ENCODE measurements at places on chromosomes 3 and 15.

DNA sequence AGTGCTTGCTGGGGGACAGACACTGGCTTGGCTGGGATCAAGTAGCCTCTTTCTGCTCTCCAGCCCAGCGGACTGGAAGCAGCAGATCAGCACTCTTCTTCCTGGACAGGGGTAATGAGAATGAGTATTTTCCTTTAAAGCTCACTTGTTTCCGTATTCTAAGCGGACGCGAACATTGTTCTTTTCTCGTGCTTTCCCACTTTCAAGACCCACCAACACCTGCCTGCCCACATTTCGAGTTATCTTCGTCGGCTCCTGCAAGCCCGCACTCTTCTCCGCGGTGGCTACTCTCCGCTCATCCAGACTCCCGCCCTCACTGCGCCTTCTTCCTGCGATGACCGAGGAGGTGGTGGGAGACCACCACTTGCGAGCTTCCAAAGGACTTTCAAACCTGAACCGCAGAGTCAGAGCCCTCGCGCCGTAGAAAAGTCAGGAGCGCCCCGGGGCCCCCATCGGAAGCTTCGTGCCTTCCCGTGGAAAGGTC, 1.6 kb upstream of the PPM1L start:
- peak; percentile 59 for DNase-seq

DNA sequence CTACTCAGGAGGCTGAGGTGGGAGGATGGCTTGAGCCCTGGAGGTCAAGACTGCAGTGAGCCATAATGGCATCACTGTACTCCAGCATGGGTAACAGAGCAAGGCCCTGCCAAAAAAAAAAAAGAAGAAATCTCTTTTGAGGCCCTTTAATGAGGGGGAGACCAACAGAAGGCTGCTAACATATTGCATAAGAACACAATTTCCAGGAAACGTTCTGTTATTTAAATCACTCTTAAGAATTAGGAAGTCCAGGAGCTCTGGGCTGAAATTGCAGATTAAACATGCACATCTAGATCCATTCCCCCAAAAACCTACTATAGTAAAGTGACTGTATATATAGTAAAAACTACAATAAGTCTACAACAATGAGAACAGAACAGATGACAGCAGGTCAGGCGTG, 16.1 kb upstream of the BLM start:
- no peak for DNase-seq

GRCh38 chr3:177283983-177284382, 86.7 kb upstream of the TBL1XR1 start:
- DNase-seq: no peak

DNA sequence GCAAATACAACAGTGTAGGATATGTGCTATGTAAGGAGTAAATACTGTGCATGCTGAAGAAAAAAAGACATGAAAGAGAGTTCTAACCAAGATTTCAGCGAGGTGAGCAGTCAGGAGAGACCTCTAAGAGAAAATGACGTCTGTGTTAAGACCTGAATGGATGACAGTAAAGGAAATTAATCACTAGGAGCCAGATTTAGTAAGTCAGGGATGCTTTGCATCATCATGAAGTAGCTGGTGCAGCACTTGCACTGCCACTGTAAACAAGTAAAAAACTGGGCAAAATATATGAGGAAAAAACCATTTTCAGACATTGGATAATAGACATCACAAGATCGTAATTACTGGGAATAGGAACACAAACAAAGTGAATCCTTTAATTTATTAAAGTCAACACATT, 32.6 kb downstream of the RTP4 start:
- no peak for DNase-seq

DNA sequence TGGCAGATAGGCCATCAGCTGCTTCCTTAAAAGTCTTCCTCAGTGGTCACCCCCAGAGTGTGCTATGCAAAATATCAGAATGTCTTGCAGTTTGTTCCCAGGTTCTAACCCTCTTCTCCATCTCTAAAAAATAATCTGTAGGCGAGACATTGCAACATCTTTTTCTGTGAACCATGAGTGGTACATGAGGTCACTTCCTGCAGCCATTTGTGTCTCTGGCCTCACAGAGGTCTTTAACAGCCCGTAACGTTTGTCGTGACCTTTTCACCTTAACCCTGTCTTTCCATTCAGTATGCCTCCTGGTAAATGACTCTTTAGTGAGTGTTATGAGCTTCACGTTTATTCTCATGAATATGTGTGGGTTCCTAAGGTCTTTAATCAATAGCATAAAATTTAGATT, 145.4 kb downstream of the KLHL25 start:
- no peak for DNase-seq

DNA sequence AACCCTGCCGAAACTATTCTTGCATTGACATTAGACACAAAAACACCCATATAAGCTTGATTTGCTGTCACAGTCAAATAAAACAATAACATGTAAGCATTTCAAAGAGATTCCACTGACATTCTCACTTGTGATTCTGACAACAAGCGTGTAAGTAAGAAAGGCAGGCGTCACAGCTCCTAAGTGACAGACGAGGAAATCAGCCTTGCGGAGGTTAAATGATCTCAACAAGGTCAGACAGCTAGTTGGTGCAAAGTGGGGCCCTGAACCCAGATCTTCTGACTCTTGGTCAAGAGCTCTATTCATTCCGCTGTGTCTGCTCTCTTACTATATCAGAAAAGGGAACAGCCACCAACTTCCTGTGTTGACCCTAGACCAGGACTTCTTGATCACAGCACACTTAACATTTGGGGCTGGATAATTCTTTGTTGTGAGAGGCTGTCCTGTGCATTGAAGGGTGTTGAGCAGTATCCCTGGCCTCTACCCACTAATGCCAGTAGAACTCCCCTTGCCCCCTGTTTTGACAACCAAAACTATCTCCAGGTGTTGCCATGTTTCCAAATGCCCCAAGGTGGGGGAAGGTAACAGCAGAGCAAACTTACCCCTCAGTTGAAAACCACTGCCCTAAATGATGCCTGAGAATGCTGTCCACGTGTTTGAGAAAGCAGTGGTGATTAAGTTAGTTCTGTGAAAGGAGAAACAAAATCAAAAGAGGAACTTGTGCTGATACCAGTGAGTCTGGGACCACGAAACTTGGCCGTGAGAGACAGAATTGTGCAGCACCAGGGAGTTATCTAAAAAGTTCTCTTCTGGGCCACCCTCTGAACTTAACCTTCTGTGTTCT, 86.1 kb downstream of the LIPC start:
- no peak for DNase-seq

GRCh38 chr15:84970843-84971242, 10.8 kb upstream of the PDE8A start:
- no peak for DNase-seq

DNA sequence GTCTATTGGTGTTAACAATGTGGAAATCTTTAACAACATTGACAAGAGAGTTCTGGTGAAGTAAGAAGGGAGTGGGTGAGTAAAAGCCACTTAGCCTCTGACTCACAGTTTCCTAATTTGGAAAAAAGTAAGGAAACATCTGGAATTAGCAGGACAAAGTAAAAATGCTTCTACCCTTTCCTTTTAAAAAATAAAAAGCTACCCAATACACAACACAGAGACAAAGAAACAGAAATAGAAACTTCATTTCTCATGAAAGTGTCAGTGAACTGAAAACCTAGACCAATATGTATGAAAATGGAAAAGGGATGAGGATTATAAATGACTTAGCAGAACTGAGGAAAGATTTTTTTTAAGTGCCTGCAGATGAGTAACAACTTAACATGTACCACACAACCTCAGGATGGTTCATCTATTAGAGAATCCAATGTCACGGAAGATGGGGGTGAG, 65.4 kb downstream of the SSR3 start:
- DNase-seq: no peak

- no peak for DNase-seq
Observed at GRCh38 chr15:31197497-31198414, 96.2 kb upstream of the TRPM1 start.

- no peak for DNase-seq
Observed at GRCh38 chr3:4665197-4665596, 172.0 kb downstream of the ITPR1 start.

DNA sequence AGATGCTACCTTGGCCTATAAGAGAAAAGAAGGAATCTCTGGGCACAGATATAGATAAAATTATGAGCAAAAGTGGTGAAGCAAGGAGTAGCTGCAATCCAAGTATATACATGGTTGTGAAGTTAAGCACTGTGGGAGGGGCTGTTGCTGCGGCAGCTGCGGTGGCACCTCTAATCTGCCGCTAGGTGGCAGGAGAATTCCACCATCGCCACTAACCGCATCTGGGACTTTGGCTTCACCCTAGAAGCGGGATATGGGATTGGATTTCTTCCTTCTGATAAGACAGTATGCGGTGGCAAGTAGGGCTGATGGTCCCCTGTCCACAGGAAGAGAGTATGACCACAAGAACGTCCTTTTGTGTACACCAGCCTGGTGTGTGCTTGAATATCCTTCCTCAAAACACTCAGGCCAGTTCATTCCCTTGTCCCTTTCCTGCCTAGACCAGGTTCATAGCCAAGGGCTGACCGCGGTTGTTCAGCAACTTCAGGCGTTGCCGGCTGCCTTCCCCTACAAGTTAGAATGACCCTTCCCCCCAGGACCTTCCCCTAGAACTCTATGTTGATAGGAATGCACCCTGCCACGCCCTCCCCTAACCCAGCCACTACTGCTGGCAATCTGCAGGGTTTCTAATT, 5.1 kb downstream of the MAGEL2 start:
- peak; percentile 49 for DNase-seq

DNA sequence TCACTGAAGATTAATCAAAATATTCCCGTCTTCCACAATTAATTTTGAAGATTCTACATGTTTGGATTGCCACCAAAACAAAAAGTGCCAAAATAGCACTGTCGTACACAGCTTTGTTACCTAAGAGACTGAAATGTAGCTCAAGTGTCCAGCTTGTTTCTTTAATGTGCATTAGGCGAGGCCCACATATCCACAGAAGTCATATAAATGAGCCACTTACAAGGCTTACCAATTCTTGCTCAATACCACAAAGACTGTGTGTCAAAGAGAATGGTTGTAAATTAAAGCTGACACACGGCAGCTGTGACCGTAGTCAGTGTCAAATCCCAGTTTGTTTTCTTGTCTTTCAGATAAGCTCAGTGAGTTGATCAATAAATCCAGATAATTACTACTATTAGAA, 639.4 kb upstream of the TBL1XR1 start:
- no peak for DNase-seq

DNA sequence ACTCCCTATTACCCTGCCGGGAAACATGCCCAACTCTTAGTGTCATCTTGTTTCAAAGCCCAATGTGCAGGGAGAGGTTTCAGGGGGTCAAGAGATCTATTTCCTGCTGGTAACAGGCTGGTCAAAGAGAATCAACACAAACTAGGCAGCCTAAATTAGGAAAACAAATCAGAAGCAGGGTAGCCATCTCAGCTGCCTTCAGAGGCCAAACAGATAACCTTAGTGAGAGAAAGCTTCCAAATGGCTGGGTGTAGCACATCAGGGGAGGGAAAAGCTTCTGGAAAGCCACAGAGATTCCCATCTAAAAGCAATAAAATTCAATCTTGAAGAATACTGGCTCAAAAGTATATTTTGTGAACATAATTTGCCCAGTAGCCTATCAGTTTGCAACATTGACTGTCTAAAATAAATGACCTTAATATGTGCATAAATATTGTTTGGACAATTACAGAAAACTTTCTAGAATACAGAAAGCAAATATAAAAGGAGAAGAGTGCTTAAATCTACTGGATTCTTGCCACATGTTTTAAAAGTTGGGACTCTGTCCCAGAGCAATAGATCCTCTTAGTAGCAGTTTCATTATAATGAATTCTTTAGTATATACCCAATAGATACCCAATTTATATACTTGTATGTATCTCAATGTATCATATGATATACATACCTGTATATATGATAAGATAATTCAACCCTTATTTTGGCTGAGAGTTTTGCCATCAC, 371.9 kb upstream of the RARB start:
- DNase-seq: no peak

GRCh38 chr15:80706161-80706560, 11.1 kb downstream of the ABHD17C start:
- no peak for DNase-seq

DNA sequence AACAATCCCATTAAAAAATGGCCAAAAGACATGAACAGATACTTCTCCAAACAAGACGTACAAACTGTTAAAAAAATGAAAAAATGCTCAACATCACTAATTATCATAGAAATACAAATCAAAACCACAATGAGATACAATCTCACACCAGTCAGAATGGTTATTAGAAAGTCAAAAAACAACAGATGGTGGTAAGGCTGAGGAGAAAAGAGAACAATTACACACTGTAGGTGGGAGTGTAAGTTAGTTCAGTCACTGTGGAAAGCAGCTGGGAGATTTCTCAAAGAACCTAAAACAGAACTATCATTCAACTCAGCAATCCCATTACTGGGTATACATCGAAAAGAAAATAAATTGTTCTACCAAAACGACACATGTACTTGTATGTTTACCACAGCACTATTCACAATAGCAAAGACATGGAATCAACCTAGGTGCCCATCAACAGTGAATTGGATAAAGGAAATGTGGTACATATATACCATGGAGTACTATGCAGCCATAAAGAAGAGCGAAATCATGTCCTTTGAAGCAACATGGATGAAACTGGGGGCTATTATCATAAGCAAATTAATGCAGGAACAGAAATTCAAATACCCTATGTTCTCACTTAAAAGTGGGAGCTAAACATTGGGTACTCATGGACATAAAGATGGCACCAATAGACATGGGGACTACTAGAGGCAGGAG, 51.5 kb downstream of the MYO1E start:
- DNase-seq: no peak

- no peak for DNase-seq
Observed at GRCh38 chr15:83380059-83380458, 67.1 kb upstream of the SH3GL3 start.

DNA sequence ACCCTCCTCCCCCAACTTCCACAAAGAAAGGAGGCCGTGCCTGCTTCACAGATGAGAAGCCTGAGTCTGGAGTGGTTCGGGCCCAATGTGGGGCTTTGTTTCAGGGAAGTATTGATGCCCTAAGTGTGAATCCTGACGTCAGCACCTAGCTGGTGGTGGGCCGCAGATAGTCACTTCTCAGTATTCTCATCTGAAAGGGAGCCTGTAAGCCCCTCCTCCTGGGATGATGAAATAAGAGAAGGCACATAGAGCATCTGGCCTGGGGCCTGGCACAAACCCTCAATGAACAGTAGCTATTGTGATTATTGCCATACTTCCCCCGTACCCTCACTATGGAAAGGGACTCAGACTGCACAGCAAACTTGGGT, 24.8 kb downstream of the LINGO1 start:
- peak; percentile 65 for DNase-seq

DNA sequence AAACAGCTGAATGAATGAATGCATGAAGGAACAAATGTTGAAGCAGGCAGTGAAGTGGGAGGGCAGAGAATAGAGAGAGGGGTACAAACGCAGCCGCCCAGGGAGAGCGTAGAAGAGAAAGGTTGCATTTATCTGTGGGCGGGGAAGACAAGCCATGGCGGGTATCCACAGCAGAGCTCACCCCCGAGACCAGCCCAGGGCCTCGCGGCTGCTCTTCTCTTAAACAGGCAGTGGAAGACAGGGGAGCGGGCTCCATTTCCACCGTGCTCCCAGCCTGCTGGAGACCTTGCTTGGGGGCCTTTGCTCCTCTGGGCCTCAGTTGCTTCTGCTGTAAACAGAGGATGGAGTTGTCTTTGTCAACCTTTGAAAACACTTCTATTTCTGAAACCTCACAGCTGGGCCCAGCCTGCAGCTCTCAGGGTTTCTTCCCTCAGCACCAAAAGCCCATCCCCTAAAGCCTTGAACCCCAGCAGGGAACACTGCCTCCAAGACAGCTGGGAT, 259.5 kb downstream of the UACA start:
- no peak for DNase-seq

- peak; percentile 60 for DNase-seq
Observed at GRCh38 chr3:87167628-87168456, 59.3 kb upstream of the CHMP2B start.

GRCh38 chr3:179181993-179182551, 33.9 kb downstream of the PIK3CA start:
- no peak for DNase-seq
